NCI-H2029 (cell line): ENCODE measurements at places on chromosomes 3 and 15.

- DNase-seq = no peak
Measured at GRCh38 chr3:184491867-184492615, 69.5 kb upstream of the EPHB3 start.

- DNase-seq = no peak
Measured at GRCh38 chr3:59006634-59007517, 42.9 kb downstream of the CFAP20DC start.

DNA sequence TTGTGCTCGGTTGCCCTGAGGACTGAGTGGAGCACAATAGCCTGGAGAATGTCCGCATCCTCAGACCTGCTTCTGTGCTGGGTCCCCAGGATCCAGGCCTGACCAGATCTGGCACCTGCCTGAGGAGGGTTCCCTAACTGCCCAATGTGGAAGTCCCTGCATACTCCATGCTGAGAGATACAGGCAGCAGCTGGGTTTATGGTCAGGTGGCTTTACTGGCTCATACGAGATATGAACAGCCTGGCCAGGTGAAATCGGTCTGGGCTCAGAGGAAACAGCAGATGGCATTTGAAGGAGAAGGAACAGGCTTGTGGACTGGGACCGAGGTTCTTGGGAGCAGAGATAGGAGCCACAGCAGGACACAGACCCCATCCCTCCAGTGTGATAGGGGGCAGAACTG lies 18.2 kb upstream of the KIF23 start:
- DNase-seq = no peak

- no peak for DNase-seq
Measured at GRCh38 chr3:159200176-159200575, 398.3 kb downstream of the MFSD1 start.

- no peak for DNase-seq
Measured at GRCh38 chr3:146187334-146187950, 26.5 kb upstream of the PLOD2 start.

GRCh38 chr15:73915082-73915481 lies 11.2 kb upstream of the LOXL1 start:
- DNase-seq = no peak
